GM12865 (cell line): ENCODE measurements at places on chromosomes 2 and 18.
A peak's percentile ranks its signal among the peaks of the same experiment; 100 is the strongest.

DNA sequence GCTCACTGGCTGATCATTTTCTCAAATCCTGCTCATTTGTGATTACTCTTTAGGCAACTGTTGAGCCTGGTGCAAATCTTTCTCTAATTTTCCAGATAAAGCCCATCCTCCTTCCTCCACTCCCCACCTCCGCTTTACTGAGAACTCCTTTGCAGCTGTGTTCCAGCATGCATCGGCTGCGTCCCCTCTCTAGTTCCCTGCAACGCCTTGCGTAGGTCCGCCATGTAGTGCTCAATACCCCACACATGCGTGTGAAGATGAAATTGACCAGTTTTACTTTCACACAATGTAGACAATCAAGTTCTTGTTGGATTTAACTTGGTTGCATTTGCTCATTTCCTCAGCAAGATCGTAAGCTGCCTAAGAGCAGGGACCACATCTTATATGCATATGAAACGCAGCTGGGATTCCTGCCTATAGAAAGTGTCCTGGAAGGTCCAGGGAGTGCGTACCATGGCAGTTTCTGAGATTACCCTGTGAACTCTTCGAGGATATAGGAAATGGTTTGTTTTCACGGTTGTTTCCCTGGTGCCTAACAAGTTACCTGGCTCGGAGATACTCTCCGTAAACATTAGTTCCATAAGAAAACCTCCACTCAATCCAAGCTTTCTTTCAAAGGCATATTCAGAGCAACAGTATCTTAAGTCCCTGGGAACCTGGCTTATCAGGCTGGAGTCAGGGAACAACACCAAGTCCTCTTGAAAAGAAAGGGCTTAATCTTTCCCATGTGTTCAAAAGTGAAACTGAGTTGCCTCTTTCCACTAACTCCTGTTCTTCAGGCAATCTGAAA lies 766.4 kb upstream of the ID2 start:
- no peak for DNase-seq

- no peak for DNase-seq
These were observed 180.1 kb downstream of the CDH2 start for GRCh38 chr18:27996801-27997272.

DNA sequence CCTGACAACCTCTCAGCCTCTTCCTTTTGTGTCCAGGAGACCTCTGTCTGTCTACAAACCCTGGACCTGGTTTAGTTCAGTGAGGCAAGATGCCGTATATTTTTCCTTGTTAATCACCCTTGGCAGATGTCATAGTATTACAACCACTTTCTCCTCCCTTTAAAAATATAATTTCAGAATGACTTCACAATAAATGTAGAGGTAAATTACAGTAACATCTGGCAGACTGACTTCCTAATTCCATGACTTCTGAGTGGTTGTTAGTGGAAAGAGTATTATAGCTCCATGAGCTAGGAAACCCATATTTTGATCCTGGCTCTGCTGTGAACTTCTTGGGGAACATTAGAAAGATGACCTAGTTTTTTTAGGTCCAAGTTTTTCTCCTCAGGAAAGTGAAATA lies 39.5 kb downstream of the SPATS2L start:
- no peak for DNase-seq

DNA sequence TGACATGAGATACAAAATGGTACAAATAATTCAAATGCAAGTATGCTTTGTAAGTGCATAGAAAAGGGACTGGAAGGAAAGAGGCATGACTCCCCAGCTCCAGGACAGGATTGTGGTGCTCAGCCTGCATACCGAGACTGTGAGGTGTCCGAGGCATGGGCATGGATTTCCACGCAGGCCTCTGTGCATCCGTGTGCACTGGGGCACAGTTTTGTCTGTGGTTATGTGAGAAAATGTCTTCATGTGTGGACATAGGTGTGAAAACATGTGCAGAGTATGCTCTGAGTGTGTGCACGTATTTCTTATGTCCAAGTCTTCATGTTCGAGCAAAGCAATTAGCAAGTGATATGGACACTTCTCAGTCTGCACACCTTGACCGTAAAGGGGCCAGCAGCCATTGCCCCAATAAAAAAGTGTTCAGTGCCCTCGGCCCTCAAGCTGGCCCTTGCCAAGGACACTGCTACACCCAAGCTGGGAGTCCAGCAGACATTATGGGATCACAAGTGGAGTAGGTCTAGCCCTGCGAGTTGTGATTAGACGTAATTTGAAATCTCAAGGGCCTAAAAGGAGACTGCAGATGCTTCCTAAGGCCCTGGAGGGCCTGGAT lies 120.7 kb downstream of the CYP26B1 start:
- no peak for DNase-seq

- DNase-seq, result peak; percentile 50
These were observed 1.3 kb downstream of the HDAC4 start for GRCh38 chr2:239399433-239399920.

DNA sequence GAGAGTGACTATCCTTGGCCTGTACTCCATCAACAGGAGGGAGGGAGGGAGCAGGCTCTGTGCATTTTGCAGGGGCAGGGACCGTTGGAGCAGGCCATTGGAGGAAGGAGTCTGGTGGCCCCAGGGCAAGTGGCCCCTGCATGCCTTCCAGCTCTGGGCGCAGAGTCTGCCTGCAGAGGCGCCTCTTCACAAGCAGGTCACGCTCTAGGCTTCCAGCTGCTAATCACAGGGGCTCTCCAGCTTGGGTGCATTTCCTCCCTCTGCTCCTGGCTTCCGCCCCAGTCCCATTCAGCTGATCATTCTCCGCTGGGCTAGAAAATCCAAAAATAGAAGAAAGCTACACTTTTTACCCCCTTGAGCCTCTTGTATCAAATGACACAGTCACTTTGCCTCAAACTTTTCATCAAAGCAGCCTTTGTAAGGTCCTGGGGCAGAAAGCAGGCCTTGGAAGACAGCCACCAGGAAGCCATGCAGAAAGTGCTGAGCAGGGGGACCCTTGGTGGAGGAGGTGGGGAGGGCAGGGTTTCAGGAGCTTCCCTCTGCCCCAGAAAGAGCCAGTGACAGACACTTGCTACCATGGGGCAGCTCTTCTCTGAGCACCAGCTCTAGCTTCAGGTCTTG lies 11.3 kb downstream of the TMEM247 start:
- DNase-seq, result peak; percentile 60

DNA sequence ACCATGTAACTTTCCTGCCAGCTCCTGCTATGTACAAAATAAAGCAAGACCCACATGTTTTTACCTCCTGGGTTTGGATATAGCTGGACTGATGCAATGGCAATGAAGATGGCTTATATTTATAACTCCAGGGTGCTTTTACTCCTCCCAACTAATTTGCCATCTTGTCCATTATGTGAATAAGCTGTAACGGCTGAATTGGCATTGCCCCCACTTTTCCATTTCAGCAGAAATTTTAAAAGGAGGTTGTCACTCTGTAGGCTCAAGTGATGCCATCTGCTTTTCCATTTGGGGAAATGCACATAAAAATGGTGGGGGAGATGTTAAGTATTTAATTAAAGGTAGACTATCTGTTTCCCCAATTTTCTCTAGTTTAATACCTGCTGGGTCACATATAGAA lies 345.5 kb downstream of the ERBB4 start:
- DNase-seq, result no peak

GRCh38 chr18:46649071-46649862 lies 7.8 kb downstream of the LOXHD1 start:
- DNase-seq, result no peak

- DNase-seq, result peak; percentile 67
These were observed 37.8 kb upstream of the MRPL19 start for GRCh38 chr2:75608684-75609333.

- DNase-seq, result no peak
These were observed 21.5 kb downstream of the RND3 start for GRCh38 chr2:150465703-150466569.

- peak; percentile 38 for DNase-seq
These were observed 6.9 kb downstream of the YES1 start for GRCh38 chr18:805008-805754.

GRCh38 chr2:101253703-101254450 lies 1.2 kb downstream of the CNOT11 start:
- peak; percentile 33 for DNase-seq
